ENCODE measurements at places on chromosomes 2 and 18.

GRCh38 chr2:234111523-234111922, 61.0 kb downstream of the SPP2 start:
- no peak for DNase-seq

DNA sequence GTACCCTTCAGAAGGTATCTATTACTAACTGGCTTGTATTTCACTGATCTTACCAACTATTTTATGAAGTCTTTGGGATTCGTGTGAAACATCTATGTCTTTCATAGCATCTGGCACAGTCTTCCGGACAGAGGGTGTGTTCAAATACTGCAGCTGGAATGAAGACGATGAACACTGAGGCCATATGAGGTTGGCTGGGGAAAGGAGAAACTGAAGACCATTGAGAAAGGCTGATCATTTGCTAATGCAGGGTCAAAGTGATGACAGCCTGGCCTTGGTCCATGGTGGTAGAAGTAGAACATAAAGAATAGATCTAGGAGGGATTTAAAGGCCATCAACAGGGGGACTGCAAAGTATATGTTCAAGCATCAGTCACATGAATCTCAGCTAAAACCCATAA, 132.7 kb downstream of the CCBE1 start:
- DNase-seq, result no peak

GRCh38 chr2:202405798-202406197, 29.7 kb downstream of the BMPR2 start:
- no peak for DNase-seq

GRCh38 chr2:97747285-97747684, 33.9 kb downstream of the ZAP70 start:
- DNase-seq, result no peak

DNA sequence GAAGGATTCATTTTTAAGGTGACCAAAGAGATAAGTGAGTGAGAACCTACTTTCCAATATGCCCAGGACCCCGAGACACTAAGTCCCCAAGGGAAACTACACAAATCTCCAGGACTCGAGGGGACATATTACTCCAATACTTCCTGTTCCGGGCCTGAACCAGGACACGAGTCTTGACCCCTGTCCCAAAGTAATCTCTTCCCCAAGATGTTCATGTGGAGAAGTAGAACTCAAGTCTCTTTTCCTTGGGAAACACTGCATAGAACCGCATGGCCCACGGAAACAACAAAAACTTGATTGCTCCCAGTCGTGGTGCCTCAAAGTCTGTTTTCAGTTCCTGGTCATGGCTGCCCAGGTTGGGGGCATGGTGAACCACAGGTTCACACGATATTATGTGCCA, 87.2 kb upstream of the ZEB2 start:
- DNase-seq, result no peak

GRCh38 chr2:28334527-28334894, 58.1 kb upstream of the FOSL2 start:
- DNase-seq, result no peak

DNA sequence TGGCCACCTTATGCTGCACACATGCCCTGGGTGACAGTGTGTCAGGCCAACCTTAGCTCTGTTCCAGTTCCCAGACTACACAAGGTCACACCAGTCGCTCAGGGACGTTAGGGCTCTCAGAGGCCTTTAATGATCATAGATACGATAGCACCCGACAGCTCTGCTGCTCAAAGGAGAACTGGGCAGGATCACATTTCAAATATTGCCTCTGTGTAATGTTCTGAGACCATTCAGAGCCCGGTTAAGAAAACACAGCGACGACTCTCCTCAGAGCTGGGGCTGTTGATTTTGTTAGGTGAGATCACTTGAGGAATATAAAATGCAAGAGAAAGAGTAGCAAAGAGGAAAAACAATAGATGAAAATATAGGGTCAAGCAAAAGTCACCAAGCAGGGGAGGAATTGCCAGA, 166.6 kb upstream of the TANK start:
- DNase-seq, result no peak

- no peak for DNase-seq
These were observed 2.1 kb downstream of the NEURL3 start for GRCh38 chr2:96502891-96503636.

DNA sequence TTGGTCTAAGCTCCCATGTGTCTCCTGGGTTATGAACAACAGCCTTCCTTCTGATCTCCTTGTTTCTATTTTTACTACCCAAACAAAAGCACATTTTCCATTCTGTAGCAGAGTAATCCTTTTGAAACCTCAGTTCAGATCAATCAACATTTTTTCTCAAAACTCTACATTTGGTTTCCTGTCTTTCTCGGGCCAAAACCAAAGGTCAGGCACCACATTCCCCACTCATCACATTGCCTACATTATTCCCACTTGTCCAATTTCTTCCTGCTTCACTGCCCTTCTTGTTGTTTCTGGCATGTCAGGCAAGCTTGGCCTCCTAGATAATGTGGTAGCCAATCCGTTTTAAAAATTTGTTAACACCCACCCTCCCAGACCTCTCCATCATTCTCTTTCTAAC, 196.8 kb downstream of the PPP1R1C start:
- no peak for DNase-seq

DNA sequence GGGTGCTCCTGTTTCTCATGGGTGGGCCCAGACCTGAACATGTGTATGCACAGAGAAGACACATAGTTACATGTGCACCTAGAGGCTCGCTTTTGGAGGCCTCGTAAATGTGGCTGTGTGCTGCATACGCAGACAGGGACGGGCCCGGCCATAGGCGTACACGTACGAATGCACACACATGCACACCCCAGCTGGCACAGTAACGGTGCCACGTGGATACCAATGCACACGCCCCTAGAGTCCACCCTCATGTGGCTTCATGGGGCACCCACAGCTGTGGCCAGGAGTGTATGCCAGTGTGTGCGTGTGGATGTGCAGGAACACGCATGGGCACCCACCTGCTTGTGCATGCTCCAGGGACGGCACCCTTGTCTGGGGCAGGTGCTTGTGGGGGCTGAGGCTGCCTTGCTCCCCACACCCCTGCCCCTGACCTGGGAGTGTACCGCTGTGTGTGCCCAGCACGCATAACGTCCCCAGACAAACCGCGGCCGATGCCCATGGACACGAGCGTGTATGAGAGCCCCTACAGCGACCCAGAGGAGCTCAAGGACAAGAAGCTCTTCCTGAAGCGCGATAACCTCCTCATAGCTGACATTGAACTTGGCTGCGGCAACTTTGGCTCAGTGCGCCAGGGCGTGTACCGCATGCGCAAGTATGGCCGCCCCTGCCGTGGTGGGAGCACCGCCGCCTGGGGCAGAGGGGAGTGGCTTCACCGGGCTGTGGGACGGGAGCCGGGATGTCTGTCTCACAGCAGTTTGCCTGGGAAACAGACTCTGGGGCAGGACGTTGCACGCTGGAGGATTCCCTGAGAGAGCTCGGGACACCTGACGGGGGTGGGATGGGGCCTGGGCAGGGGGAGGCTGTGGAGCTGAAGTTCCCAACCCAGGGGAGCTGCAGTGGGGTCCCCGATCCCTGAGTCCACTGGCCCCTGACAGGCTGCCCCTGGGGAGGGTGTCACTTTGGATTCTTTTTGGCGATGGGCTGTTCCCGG, 21.0 kb downstream of the ZAP70 start:
- DNase-seq, result no peak

DNA sequence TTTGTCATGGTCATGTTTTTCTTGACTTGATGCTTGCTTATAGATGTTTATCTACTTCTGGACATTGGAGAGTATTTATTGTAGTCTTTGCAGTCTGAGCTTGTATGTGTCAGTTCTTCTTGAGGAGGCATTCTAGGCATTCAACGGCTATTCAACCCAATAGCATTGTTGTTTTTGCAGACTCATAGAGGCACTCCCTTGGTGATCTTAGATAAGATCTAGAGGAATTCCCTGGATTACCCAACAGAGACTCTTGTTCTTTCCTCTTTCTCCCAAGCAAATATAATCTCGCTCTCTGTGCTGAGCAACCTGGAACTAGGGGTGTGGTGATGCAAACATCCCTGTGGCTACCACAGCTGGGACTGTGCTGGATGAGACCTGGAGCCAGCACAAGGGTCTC, 40.4 kb downstream of the SYT4 start:
- no peak for DNase-seq

DNA sequence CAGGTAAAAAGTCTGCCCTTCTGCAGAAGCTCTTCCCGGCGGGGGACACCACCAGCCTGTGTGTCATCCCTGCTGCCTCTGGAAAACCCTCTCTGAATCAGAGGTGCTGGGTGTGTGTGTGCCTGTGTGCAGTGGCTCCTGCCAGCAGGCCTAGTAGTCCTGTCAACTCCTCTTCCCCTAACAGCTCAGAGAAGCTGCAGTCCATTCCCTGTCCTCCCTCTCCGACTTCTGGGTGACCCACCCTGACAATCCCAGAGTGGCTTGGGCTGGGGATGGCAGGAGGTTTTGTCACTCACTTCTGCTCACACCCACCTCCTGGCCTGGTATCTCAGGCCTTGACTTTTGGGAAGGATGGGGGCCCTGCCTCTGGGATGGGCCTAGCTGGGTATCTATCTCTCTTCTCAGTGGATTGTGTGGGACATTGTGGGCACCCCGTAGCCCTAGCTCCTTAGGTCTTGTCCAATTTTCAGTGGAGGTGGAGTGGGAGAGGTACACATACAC, 2.3 kb downstream of the WNT10A start:
- DNase-seq, result no peak

- no peak for DNase-seq
These were observed 301.2 kb downstream of the AGPS start for GRCh38 chr2:177693658-177694339.

- no peak for DNase-seq
These were observed 19.2 kb downstream of the DTNA start for GRCh38 chr18:34729264-34729663.

DNA sequence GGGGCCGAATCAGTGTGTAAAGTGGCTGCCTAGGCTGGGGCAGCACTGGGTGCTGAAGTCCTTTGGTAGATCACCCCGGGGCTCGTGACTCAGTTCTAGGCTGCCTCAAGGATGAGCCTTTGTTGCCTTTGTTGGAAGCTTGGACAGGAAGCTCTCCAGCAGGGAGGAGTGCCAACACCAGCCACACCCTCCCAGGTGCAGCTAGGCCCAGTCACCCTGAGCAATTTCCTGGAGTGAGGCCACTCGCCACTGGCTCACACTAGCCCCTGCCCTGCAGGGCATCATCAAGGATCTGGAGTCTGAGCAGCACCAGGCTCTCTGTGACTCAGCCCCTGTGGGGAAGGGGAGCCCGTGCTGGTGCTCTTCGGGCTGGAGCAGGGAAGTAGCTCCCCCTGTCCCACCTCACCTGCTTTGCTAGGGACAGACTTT, 6.7 kb upstream of the SDC1 start:
- DNase-seq, result no peak

DNA sequence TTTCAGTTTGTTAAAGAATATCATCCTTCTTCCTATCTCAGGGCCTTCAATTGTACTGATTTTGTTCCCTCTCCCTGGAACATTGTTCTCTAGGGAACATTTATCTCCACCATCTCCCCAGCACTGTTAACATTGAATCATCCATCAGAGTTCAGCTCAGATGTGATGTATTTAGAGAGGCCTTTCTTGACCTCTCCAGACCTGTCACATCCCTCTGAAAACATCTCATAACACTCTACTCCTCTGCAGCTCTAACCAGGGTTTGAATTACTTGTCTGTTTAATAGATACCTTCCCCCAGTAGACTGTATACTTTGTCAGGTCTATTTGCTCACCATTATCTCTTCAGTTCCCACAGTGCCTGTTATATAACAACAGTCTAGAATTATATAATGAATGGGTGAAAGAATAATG, 98.6 kb downstream of the GALNT1 start:
- no peak for DNase-seq

DNA sequence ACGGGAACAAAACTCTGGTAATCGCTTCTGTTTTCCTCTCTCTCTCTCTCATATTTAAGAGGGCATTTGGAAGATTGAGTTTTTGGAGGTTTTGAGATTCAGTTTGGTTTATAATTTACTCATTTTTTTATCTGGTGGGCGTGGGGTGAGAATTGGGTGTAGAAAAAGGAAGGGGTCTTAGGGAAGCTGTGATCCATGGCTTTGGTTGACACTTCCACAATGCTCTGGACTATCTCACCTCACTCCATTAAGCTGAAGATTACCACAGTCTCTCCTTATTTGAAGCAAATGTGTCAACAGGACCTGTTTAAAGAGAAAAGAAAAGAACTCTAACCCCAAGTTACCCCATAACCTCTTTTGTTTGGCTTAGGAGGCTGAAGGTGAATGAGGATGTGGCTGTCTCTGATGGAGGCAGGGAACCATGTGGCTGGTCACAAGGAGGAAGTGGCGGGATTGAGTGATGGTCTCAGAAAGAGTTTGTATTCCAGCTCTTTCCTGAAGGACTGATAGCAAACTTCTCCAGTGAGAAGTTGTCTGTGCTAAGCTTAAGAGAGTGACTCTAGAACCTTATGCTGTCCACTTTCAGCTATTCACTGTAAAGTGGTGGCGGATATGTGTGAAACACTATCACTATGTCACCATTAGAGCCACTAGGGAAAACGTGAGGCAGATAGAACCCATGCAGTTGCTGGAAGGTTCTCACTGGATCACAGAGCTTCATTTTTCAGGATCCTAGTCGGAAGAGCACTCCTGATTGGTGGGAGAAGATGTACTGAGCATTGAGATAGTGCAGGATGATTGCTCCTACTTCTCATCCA, 934 bp downstream of the ZNF804A start:
- DNase-seq, result no peak

- no peak for DNase-seq
These were observed 26.9 kb upstream of the TTN start for GRCh38 chr2:178834086-178834485.

DNA sequence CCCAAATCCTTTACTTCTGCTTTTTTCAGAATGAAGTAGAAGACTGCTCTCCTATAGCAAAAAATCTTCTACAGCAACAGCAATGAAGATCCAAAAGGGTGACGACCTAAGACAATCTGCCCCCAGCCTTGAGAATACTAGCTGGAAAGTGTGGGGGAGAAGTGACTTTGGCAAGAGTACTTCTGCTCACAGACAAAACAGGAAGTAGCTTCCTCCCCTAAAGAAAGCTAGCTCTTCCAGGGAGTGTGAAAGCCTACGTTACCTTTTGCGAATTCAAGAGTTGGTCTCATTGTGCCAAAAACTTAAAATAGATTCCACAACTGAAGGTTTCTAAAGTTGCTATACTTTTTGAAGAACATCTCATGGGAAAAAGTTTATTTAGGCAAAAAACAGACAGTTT, 1069.2 kb upstream of the CHAC2 start:
- DNase-seq, result no peak

DNA sequence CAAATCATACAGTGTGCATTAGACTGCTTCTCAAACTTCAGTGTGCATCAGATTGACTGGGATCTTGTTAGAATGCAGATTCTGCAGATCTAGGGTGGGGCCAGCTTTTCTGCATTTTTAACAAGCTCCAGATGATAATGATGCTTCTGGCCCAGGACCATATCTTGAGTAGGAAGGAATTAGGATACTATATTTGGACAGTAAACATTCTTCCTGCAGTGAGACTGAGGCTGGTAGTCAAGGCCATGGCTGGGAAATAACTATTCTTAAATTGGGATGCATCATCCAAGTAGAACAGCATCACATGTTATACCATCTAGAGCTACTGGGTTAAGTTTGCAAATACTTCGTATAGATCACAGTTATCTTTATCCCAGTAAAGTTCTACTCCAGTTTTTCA, 28.4 kb upstream of the ARMC9 start:
- no peak for DNase-seq

- DNase-seq, result peak; percentile 83
These were observed 697 bp downstream of the LGALSL start for GRCh38 chr2:64454386-64455332.

Measured in left hindlimb (tissue), 1 donor.